Smooth muscle cell of the brain vasculature (primary cell): ENCODE measurements at places on chromosomes 12 and 14.

GRCh38 chr14:104881369-104881979, 16.4 kb downstream of the CEP170B start:
- DNase-seq = no peak

- no peak for DNase-seq
These were observed 57.7 kb downstream of the ATP2A2 start for GRCh38 chr12:110338754-110339153.

GRCh38 chr14:68596701-68597100, 196.2 kb downstream of the ZFP36L1 start:
- no peak for DNase-seq

GRCh38 chr12:73612551-73612950, 925.1 kb upstream of the ATXN7L3B start:
- DNase-seq = no peak

DNA sequence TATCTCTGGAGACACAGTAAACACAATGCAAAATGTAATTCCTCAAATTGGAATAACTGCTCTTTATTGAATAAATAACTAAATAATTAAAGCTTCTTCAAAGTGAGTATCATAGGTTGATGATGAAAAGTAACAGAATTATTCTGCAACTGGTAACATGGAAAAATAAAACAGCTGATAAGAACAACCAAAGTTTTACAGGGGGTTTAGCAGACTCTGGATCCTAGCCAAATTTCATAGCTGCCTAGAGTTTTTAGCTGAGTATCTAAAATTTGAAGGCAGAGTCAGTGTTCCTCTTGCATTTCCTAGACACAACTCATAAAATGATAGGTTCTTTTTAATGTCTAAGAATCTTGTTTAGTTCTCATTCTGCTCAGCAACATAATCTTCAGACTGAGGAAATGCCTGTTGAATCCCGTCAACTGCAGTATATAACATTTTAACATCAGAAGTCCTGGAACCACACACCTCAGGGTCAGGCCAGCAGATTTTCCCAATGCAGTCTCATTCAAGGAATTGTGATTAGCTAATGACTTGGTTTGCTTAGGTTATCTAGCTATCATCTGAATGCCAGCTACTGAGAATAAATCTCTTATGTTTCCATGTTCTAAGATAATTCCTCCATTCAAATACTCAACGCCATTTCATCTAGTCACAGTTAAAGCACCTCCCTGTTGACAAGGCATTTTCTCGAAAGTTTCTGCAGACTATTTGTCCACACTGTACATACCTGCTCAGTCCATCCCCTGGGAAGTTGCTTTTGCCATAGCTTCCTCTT, 411.6 kb downstream of the BCAT1 start:
- DNase-seq = no peak
